Stimulated activated CD8-positive, alpha-beta memory T cell treated with anti-CD3 and anti-CD28 coated beads, Interleukin-2, amount 100 ng/mL, for 1 hour (primary cell): ENCODE measurements at places on chromosomes 3 and 15.

DNA sequence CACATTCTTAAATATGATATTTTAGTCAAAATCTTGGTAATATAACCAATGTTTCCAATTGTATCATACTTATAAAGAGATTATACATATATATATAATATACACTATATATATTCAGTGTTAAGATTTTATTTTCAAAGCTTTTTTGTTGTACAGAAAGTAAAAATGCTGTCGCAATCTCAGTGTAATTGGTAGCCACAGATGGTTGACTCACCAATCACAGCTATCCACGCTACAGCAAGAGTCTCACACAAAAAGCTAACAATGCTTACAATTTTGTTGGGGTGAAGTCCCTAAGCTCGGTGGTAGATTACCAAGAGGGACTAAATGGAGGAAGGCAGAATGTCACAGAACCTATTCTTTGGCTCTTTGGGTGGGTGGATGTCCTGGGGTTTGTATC, 16.9 kb upstream of the CFAP161 start:
- no peak for DNase-seq

DNA sequence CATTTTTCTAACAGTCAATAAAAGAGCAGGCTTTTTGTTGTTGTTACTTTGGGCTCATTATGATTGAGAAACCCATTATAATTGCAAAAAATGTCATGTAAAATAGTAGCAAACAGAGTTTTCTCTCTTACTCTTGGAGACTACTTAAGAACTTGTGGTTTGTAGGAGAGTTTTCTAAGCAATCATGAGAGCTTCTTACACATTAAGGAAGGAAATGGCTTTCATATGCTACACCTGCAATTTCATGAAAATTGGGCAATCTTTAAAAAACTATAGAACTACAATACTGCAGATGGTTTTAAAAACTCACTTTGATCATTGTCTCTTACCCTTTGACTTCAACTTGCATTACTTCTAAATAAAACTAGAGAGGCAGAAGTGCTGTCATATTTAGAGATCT, 701.8 kb downstream of the ZPLD1 start:
- no peak for DNase-seq

- no peak for DNase-seq
Measured at GRCh38 chr3:120858521-120858920, 49.5 kb upstream of the STXBP5L start.

DNA sequence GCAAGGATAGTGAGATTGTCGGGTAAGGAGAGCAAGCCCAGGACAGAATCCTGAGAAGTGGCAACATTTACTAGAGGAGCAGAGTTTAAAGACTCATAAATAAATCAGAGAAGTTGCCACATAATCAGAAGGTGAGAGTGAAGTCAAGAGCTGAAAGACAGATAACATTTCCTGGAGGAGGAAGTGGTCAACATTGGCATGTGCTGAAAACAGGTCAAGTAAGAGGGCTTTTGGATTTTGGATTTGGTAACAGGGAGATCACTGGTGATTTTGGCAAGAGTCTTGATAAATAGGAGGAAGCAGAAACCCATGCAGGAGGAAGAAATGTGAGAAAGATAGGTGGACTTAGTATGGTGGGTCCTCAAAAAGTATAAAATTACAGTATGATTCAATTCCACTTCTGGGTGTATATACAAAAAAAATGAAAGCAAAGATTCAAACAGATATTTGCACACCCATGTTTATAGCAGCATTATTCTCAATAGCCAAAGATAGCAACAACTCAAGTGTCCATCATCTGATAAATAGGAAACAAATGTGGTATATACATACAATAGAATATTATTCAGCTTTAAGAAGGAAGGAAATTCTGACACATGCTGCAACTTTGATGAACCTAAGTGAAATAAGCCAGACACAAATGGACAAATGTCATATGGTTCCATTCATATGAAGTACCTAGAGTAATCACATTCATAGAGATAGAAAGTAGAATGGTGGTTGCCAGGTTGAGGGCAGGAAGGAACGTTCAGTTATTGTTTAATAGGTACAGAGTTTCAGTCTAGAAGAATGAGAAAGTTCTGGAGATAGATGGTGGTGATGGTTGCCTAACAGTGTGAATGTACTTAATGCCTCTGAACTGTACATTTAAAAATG, 27.3 kb upstream of the MBNL1 start:
- no peak for DNase-seq

DNA sequence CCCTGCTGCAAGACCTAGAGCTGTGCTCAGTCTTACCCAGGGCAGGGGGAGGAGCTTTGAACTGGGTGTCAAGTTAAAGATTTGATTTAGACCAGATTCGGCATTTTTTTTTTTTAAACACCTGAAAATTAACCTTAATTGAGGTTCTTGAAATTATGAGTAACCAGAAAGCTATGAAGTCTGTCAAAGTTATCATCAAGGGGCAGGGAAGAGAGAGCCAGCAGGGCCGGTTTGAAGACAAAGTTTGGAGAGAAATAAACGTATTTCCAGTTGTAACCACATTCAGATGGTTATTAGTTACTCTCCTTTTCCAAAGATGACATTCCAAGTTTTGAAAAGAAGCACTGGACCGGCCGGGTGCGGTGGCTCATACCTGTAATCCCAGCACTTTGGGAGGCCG, 12.0 kb downstream of the TMEM266 start:
- DNase-seq, result no peak

DNA sequence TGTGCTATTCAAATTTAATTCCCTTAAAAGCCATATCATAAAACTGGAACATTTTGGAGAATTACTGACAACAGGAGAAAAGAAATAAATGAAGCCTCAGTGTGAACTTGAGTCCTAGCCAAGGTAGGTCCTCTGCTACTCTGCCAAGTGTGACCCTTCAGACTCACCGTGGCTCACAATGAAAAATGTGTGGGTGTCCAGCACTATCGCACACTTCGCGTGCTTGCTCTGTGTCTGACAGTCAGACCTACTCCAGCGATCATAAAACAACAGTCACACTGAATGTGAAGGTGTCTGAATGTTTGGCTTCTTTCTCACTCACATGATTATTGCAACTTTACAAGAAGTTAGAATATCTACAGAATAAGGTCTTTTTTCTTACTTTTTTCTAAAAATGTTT, 65.8 kb upstream of the TRA2B start:
- DNase-seq, result no peak

- no peak for DNase-seq
Measured at GRCh38 chr15:101255051-101255395, 3.2 kb upstream of the CHSY1 start.

DNA sequence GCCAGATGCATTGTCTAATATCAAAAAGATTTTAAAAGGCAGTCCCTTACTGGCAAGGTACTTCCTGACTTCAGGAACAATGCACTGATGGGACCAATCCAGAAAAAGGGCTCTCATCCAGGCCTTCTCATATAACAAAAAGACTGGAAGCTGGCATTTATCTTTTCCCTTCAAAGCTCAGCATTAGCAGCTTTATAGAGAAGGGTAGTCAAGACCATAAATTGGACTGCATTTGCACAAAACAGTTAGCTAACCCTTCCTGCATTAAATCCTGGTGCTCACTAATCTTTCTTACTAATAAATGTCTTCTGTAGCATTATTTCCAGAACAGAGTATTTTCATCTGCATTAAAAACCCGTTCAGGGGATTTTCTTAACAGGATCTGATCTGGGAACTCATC, 46.0 kb upstream of the NEK10 start:
- no peak for DNase-seq

GRCh38 chr3:148707601-148708380, 10.1 kb downstream of the AGTR1 start:
- no peak for DNase-seq

DNA sequence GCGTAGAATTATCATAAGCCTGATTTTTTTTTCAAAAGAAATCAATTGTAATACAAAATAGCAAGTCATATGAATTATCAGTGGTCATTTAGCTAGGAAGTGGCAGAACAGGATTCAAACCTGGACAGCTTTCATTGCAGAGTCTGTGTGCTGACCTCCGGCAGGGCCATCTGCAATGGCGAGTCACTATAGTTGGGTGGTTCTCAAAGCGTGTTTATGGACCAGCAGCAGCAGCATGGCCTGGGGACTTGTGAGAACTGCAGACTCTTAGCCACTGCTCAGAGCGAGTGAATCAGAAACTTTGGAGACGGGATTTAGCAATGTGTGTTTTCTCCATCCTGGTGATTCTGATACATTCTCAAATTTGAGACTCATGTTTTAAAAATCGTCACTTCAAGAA, 202.3 kb upstream of the SUCLG2 start:
- DNase-seq, result no peak

DNA sequence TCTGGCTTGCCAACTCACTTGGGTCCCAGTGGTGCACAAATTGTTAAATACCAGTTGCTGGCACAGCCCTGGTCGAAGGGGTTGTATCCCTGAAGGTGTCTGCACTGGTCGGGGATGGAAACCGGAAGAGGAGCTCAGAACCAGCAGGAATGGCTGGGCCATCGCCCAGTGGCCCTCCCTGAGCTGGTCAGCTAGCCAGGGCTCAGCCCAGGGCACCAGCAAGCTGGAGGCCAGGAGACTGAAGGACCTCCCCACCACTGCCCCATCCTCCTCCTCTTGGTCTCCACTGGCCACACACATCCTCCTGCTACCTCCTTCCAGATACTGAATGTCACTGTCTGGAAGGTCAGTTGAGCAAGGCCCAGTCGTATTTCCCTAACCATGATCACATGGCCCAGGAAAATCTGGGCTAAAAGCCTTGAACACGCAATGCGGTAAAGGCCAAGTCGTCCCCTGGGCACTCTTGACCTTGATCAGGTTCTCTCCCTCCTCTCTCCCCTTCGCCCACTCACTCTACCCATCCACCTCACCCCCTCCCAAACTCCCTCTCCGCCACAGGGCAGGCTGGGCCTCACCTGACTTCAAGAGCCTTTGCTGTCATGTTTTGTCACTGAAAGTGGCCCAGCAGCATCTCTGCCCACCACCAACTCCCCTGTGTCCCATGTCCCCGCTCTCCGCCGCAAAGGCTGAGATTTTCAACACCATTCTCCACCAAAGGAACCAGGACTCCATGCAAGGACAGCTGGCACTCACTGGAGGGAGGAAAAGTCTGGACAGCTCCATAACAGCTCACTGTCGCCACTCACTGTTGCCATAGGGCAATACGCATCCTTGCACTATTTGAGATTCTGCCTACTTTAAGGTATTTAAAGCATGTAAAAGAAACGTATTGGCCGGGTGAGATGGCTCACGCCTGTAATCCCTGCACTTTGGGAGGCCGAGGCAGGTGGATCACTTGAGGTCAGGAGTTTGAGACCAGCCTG, 12.1 kb downstream of the ZDHHC19 start:
- no peak for DNase-seq

DNA sequence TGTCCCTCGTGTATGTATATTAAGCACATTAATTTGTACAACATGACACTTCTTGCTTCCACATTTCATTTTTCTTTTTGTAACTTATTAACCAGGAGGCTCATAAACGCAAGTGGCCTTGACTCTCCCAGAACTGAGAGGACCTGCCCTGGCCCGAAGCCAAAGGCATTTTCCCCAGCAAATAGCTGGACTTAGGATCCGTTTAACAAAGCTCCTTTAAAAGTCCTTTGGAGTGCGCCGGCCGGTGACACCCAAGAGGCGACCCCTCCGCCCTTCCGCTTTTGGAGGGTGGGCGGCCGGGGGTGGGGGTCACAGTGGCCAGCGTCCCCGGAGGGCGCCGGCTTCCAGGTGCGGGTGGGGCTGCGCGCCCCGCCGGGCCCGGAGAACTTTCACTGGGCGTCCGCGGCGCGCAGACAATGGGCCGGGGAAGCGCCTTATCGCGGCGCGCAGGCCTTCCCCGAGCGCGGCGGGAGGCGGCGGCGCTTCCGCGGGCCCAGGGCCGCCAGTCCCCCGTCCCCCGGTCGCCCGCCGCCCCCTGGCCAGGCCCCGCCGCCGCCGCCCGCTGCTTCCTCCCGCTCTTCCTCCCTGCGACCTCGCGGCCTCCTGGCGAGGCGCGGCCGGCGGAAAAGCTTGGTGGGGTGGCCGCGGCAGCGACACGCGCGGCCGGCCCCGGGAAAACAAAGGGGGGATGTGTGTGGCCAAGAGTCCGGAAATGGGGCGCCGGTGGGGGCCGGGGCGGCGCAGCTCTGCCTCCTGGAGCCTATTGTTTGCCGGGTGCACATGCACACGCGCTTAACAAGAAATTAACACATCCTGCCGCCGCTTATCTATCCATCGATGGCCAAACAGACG, 613.4 kb downstream of the MCTP2 start:
- no peak for DNase-seq

DNA sequence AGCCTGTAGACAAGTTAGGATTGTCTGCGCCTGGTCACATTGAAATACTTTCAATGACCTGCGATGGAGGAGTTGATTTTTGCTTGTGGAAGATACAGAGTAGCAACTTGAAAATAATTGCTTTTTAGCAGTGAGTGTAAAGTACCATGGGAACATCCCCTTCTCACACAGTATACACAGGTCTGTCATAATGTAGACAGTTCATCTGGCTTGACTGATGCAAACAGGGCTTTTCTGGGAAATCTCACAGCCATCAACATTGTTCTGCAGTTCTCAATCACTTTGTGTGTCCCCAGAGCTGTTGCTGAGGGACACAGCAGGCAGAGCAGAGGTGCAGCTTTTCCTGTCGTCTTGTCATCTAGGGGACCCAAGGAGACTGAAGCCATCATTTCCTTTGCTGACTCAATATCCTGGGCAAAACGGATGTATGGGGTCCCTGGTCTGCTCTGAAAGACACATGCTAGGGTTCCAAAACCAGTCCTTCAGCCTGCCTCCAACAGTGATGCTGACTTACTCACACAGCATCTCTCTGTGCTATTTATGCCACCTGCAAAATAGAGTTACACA, 5.3 kb upstream of the REC114 start:
- no peak for DNase-seq

- DNase-seq, result no peak
Measured at GRCh38 chr3:120393761-120394160, 44.6 kb upstream of the LRRC58 start.

GRCh38 chr3:63070476-63070810, 195.2 kb upstream of the CADPS start:
- DNase-seq, result no peak

- no peak for DNase-seq
Measured at GRCh38 chr3:64238971-64239667, 13.9 kb upstream of the PRICKLE2 start.
